ENCODE measurements at places on chromosomes 6 and 20.

- no peak for DNase-seq
Measured at GRCh38 chr20:1890469-1891262, 4.5 kb upstream of the SIRPA start.

- DNase-seq = no peak
Measured at GRCh38 chr6:63783096-63783495, 147.5 kb downstream of the PHF3 start.

DNA sequence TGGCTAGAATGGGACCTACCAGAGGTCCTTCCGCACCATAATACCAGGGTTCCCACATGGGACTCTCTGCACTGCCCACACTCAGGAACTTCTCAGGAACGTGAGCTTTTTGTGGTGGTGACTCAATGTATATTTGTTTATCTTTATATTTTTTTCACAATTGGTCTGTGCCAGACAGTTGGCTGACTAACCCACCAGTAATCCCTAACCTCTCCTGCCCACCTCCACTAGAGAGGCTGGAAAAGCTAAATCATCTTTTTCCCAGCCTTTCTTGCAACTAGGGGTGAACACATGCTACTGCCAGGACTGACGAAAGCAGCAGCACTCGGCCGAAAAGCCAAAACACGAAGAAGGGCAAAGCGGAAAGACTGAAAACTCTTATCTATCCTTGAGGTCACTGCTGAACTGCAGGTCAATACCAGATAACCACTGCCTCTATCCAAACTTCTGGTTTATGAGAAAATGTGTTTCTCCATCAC is 112.9 kb downstream of the TRERF1 start:
- no peak for DNase-seq

- peak; percentile 2 for DNase-seq
Measured at GRCh38 chr20:59787538-59787890, 145.9 kb downstream of the SYCP2 start.

- peak; percentile 53 for DNase-seq
Measured at GRCh38 chr6:139373154-139373927, 1.1 kb downstream of the CITED2 start.

DNA sequence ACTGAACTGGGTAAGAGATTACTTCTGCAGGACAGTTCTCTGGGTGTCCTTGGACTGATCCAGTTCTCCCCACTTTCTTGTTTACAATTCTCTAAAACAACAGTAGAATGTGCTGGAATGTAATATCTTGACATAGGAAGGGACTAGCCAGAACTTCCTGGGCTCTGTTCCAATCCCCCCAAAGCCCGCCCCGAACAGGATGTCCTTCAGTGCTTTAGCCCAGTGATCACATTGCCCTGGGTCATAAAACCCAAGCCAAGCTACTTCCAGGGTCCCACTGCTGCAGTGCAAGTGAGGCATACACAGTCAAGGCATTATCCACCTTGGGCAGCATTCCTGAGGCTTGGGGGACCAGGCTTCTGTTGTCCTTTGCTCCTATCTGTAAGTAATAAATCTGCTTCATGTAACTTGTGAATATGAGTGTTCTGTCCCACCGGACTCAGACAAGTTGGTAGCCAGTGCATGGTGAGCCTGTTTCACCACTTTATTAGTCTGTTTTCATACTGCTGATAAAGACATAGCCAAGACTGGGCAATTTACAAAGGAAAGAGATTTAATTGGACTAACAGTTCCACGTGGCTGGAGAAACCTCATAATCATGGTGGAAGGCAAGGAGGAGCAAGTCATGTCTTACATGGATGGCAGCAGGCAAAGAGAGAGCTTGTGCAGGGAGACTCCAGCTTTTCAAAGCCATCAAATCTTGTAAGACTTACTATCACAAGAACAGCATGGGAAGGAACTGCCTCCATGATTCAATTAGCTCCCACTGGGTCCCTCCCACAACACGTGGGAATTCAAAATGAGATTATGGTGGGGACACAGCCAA is 23.5 kb downstream of the FITM2 start:
- no peak for DNase-seq

DNA sequence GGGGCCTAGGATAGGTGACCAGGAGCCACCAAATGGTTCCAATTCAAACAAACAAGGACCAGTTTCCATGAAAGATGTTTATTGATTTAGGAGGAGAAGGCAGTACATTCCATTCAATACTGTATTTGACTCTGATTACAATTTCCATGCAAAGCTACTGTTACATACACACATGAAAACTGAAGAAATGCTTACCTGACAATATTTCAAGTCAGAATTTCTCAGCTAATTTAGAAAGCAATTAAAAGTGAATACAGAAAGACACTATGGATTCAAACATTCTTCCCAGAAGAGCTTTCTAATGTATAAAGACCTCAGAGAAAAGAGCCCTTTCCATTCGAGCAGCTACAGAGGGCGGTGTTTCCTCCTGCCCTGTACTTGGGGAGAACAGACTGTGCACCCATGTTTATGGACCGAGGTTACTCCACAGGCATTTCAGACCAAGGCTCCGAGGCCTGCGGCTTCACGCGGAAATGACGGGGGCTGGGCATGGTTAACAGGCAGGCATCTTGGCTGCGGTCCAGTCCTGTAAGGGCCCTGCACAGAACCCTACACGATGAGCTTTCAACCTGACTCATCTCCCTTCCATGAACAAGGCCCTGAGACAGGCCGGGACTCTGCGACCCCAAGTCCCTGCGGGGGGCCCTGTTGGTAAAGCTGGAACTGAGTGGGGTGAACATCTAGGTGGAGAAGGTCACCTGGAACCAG is 25.7 kb upstream of the TCFL5 start:
- DNase-seq = no peak

- peak; percentile 68 for DNase-seq
Measured at GRCh38 chr20:23340524-23340923, 10.1 kb upstream of the NXT1 start.

- no peak for DNase-seq
Measured at GRCh38 chr6:104711371-104711770, 148.3 kb downstream of the HACE1 start.

- peak; percentile 20 for DNase-seq
Measured at GRCh38 chr6:121460170-121460569, 24.7 kb downstream of the GJA1 start.

DNA sequence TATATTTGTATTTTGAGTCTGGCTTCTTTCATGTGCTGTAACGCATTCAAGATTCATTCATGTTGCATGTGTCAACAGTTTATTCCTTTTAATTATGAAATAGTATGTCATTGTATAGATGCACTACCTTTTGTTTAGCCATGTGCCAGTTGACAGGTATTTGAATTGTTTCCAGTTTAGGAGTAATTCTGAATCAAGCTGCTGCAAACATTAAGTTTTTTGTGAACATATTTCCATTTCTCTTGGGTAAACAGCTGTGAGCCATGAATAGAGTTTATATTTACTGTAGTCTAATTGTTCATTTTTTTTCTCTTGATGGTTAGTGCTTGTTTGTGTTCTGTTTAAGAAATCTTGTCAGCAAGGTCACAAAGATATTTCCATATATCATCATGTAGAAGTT is 142.4 kb upstream of the RIPOR2 start:
- no peak for DNase-seq

DNA sequence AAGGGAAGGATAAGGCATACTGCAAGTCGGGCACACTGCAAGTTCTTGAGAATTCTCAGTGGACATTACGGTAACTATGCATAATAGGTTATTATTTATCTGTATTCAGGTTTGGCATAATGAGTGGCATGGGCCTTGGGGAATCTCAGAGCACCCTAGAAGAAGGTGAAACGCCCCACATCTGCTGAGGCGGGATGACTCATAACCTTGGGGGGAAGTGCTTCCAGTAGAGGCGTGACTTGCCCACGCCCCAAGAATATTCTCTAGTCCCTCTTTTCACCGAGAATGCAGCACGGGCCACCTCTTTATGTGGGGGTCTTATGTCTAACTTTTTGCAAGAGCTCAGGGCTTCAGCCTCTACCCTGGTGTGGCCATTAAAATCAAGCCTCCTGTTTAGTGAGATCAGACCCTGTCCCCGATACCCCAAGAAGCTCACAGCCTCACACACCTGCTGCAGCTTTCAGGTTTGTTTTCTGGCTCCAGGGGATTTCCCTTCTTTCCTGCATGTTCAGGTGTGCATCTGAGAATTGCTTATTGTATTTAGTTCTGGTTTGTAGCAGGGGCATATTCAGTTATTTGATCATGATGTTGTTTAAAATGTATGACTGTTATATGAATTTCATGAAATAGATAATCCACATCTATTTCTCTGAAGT is 19.1 kb downstream of the ZFP64 start:
- DNase-seq = peak; percentile 68

- no peak for DNase-seq
Measured at GRCh38 chr20:52731093-52731492, 241.1 kb upstream of the TSHZ2 start.

GRCh38 chr6:159854959-159855358 is 35.8 kb upstream of the MAS1 start:
- DNase-seq = no peak

- DNase-seq = peak; percentile 68
Measured at GRCh38 chr6:26550250-26550993, 12.3 kb downstream of the HMGN4 start.

- DNase-seq = no peak
Measured at GRCh38 chr6:125831659-125832058, 40.9 kb downstream of the NCOA7 start.

DNA sequence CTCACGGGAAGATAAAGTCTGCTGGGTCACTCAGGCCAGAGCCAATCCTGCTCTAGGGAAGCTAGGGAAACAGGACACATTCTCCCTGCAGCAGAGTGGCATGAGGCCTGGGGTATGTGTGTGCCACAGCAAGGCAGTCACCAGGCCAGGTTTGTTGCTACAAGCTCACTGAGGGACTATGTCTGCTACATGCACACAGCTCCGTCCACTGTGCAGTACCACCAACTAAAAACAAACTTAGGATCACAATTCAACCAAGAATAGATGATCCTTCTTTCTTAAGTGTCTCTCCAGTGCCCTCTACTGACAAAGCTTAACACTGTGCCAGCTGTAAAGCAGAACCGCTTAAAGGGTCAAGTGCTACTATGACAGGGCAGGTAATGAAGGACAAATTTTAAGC is 192.5 kb downstream of the PTPRK start:
- peak; percentile 5 for DNase-seq

DNA sequence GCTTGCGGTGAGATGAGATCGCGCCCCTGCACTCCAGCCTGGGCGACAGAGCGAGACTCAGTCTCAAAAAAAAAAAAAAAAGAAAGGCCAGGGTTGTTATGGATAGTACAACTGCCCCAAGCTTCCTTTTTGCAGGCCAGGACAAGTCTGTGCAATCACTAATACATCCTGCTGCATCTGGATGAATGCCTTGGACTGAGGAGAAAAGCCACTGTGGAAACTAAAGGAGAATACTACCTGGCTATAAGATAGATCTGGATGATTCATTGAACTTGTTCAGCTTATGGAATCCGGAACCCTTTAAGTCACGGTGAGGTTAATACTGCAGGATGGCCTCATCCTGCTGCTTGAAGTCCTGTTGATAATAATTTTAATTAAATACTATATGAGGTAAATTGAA is 278.2 kb downstream of the TFAP2A start:
- no peak for DNase-seq

- no peak for DNase-seq
Measured at GRCh38 chr6:111231090-111231459, 143.8 kb downstream of the SLC16A10 start.

DNA sequence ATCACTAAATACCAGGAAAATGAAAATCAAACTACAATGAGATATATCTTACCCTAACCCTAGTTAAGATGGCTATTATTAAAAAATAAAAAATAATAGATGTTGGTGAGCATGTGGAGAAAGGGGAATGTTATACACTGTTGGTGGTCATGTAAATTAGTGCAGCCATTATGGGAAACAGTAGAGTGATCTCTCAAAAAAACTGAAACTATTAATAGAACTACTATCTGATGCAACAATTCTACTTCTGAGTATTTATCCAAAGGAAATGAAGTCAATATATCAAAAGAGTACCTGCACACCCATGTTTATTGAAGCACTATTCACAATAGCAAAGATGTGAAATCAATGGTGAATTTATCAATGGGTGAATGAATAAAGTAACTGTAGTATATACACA is 48.6 kb downstream of the HLA-A start:
- DNase-seq = no peak

- DNase-seq = no peak
Measured at GRCh38 chr6:169326067-169326799, 72.6 kb upstream of the THBS2 start.

DNA sequence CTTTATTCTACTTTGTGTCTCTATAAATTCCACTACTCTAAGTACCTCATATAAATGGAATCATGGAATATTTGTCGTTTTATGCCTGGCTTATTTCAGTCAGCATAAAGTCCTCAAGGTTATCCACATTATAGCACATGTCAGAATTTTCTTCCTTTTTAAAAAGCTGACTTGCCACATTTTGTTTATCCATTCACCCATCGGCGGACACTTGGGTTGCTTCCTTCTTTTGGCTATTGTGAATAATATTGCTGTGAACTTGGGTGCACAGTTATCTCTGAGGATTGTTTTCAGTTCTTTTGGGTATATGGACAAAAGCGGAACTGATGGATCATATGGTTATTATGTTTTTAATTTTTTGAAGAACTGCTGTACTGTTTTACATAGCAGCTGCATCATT is 39.1 kb upstream of the ME1 start:
- DNase-seq = no peak

GRCh38 chr6:12384357-12384912 is 94.3 kb downstream of the EDN1 start:
- DNase-seq = no peak

- no peak for DNase-seq
Measured at GRCh38 chr20:43138061-43138770, 51.5 kb downstream of the PTPRT start.

- peak; percentile 86 for DNase-seq
Measured at GRCh38 chr20:32358883-32359632, 927 bp downstream of the ASXL1 start.

DNA sequence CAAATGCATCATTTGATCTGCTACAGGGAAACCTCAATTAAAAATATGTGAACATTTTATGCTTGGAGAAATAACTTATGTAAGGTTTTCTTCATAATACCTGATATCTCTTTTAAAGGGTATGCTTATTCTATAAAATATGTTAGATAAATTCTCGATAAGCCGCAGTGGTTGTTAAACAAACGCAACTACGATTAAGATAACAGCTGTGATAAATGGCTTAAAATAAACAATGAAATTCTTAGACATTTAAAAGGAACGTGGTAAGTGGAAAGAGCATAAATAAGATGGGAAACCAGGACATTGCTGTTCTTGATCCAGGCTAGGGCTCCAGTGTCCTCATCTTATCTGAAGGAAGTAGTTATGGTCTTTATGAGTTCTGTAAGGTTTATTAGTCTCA is 415.9 kb downstream of the CD83 start:
- DNase-seq = no peak
